ENCODE measurements at places on chromosomes 6 and 20. TPM values are rescaled to one million over a fixed set of nuclear protein-coding genes. Genes with fewer than 3 reads are reported as not detected.

DNA sequence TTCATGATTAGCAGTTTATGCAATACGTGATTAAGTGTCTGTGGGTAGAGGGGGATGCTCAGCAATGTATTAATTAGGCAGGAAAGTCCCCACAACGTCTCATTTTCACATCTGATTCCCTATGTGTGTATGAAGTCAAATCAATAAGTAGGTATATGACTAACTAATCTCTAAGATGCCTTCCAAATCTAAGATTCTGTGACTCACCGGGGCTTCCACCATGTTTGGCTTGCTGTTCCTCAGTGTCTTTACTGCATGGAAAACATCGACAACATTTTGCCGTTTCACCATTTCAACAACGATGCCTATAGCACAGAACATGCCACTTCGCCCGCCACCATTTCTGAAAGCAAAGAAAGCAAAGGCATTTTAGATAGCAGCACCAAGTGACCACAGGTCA lies 72.0 kb upstream of the THEMIS start:
- no peak for DNase-seq

GRCh38 chr6:2914318-2914660 lies 11.2 kb upstream of the SERPINB9 start:
- DNase-seq = no peak

SAMD5 gene
- not detected for total RNA-seq

RAET1G gene
- 0.18 TPM for total RNA-seq

MRAP2 gene
- total RNA-seq = not detected

- no peak for DNase-seq
These were observed 39.2 kb downstream of the FRMD1 start for GRCh38 chr6:168039849-168040248.

PDYN gene
- not detected for total RNA-seq

DNA sequence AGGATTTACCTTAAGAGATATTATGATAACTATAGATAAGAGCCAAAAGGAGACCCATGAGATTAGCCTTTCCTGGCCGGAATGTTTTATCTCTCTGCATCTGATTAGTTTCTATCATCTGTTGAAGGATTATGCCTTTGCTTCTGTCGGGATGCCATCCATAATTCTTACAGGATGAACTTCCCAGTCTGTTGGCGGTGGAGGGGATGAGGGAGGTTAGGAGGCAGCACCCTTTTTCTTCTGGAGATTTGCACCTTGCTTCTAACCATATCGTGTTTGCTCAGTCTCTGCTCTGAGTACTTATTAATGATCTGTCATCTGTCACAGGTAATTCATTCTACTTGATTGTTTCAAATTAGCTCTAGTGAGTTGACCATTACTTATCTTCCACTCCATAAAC lies 292.1 kb downstream of the KHDC1L start:
- DNase-seq = no peak

DNA sequence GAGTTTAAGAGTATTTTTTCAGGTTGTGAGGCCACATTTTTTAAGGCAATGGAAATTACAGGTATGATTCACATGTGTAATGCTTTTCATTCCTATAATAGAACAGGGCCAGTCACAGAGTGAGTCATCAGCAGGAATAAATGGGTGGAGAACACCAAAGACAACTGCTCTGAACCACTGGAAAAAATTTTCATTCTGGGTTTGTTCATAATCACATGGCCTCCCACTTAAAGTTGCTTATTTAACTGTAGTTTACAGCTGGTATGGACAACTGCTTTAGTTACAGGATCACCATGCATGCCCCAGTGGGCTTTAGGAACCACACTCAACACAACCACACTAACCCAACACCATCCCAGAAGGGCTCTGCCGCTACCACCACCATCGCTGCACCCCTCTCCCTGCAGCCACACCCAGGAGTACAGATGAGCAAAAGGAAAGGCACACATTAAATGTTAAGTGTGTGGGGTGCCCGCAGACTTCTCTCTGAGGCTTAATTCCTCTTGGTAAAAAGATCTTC lies 107.0 kb upstream of the DST start:
- no peak for DNase-seq

DNA sequence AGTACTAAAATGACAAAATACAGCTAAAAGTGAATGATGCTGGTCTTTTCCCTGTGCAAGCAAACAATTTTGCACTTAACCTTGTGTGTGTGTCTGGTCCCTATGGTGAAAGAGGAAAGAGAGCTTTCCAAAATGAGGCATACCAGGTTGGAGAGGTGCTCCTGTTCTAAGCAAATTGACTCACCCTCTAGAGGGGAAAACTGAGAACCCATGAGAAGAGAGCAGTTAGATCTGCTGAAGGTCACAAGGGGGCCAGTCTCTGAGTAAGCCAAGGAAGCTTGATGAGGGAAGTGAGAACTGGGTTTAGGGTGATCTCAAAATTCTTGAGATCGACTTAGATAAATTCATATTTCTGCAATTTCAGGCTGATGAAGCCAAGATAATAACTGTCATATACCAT lies 157.5 kb upstream of the TBX18 start:
- no peak for DNase-seq

ATP6V1G2 gene
- total RNA-seq = 1.2 TPM

- DNase-seq = no peak
These were observed at the start of gene EBF4 for GRCh38 chr20:2692036-2692885. EBF4 (plus strand) TSS chr20:2692780; CDS start chr20:2693646, 866 bp downstream.

GRCh38 chr20:16537025-16537665 lies 36.1 kb downstream of the KIF16B start:
- no peak for DNase-seq

NEU1 gene
- 24.3 TPM for total RNA-seq

GRCh38 chr20:51760905-51761546 lies 7.2 kb downstream of the ATP9A start:
- no peak for DNase-seq

- DNase-seq = no peak
These were observed 470.4 kb upstream of the SLC35B3 start for GRCh38 chr6:8905757-8906156.

GRCh38 chr6:162973151-162973872 lies 245.5 kb downstream of the PACRG start:
- DNase-seq = no peak

- DNase-seq = no peak
These were observed 112.6 kb downstream of the TMEM170B start for GRCh38 chr6:11650025-11650696.

GRCh38 chr6:7681449-7681848 lies 44.5 kb upstream of the BMP6 start:
- DNase-seq = no peak

GRCh38 chr6:159017757-159018559 lies 18.0 kb upstream of the RSPH3 start:
- DNase-seq = no peak

MYBL2 gene
- total RNA-seq = 95.1 TPM

CALHM4 gene
- not detected for total RNA-seq

GRCh38 chr20:54434196-54434595 lies 41.2 kb upstream of the DOK5 start:
- no peak for DNase-seq

GRCh38 chr6:84151669-84152068 lies 75.8 kb downstream of the CEP162 start:
- DNase-seq = no peak

DNA sequence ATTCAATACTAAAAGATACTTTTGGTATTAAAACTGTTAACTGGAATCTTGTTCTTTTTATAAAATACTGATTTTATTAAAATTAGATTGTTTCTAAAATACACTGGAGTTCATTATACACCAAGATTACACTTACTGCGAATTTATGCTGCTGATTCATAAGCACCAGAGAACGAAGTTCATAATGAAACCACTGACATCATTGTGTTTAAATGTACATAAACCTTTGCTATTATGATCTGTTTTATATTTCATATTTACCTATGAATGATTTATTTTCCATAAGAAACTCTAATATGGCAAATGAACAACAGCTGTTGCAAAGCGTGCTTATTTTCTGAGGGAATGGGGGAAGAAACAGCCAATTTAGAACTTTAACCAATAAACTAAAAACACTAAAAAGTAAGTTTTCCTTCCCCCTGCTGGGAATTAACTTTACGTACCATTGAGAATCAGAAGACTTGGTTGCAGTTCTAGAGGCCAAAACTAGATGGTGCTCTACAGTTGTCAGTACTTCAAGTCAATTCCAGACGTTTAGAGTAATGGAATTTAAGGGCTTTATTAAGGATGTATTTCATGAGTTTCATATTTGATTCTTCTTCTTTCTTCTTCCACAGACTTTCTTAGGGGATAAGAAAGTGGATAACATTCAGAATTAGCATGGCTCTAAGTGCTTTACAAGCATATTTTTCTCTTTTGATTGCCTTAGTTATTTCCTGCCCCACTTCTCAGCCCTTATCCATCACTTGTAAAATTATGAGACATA lies 30.8 kb upstream of the COL19A1 start:
- no peak for DNase-seq

GRCh38 chr20:54848262-54848661 lies 372.9 kb downstream of the DOK5 start:
- DNase-seq = no peak

DNA sequence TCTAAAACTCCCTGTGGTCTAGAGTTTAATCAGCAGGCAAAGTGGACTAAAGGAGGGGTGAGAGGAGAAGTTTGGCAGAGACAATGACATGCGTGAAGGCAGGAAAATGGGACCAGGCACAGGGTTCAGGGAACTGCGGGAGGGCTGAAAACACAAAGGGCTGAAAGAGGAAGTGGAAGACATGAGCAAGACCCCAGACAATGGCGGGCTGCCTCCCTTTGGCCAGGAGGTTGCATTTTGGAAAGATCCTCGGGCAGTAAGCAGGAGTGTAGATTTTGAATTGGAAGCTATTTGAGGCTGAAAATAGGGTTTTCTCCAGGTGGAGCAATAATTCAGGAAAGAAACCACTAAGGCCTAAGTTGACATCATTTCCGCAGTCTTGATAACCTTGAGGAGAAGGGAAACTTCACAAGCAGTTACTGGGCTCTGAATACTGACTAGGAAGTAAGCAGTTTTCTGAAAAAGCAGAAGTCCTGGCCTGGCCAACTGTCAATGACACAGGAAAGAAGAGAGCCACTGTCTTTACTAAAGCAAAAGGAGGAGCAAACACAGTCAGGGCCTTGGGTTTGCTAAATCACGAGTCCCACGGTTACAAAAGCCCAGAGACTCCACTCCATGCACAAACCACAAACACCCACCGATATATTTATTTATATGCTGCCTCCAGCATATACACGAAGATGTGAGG lies 3.4 kb downstream of the LY86 start:
- no peak for DNase-seq

- DNase-seq = no peak
These were observed 59.1 kb upstream of the BHLHE23 start for GRCh38 chr20:63065911-63066310.

HAO1 gene
- total RNA-seq = not detected

DNA sequence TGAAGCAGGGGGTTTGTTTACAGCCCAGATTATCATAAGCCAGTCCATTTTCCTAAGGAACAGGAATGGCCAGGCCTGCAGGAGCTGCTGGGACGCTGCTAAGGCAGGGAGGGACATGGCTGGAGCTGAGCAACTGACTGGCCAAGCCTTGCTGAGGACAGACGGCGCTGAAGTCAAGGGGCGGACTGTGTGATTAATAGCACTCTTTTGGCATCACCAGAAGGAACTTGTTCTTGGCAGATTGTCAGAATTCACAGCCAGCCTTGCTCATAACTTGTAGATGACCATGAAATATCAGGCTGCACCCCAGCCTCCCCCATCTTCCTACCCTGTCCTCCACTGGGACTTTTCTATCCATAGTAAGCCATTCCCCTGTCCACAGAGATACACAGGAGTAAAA lies 218.8 kb upstream of the RNF24 start:
- no peak for DNase-seq

- no peak for DNase-seq
These were observed 471.0 kb downstream of the COL12A1 start for GRCh38 chr6:74734901-74735300.

DNA sequence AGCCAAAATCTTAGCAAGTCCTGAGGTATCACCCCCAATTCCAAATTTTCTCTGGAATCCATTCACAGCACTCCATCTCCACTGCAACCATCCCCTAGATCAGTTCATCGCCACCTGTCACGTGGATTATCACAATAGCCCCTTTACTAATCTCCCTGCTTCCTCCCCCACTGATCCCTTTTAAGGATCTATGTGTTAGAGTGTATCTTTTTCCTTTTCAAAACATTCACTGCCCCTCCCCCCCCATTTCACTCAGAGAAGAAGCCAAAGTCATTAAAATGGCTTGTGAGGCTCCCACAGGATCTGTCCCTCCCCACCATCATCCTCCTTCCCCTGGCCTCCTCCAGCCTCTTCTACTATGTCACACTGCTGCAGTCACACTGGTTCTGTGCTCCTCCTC lies 18.4 kb upstream of the SPAG4 start:
- no peak for DNase-seq

DNA sequence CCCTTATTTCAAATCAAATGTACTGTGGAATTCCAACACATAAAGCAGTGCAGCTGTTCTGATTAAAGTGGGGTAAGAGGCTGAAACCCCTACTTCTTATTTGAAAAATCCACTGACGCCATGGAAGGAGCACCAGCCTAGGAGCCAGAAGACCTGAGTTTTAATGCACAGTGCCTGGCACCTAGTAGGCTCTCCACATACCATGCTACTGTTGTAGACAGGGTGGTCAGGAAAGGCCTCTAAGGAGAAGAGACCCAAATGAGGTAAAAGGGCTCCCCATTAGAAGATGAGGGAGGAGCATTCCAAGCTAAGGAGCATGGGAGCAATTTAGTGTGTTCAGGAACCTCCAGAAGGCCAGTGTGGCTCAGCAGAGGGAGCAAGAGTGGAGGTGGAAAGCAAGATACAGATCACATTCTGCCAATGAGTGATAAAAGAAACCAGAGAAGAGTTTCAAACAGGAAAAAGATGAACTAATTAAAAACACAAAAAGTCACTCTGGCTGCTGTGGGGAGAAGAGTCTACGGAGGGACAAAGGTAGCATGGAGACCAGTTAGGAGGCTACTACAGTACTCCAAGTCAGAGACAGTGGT lies 11.8 kb upstream of the ZNF76 start:
- no peak for DNase-seq

OXT gene
- total RNA-seq = not detected

DNA sequence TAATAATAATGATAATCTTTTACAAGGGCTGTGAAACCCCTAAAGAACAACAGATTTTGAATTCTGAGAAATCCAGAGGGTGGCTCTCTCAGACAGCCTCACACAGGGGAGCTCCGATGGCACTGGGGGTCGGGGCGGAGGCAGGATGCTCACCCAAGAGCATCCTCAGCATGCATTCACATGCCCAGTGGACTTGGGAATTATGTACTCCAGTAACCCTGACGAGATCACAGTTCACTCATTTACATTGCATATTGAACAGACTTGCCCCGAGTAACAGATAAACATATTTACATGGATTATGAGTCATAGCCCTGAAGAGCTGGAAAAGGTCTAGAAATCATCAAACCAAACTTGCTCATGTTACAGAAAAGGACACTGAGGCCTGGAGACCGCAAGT lies 482.7 kb upstream of the JARID2 start:
- DNase-seq = no peak
